ENCODE measurements at places on chromosomes 1 and 21. TPM values are rescaled to one million over a fixed set of nuclear protein-coding genes. Genes with fewer than 3 reads are reported as not detected.

FMOD gene
- 9.6 TPM for total RNA-seq

DNA sequence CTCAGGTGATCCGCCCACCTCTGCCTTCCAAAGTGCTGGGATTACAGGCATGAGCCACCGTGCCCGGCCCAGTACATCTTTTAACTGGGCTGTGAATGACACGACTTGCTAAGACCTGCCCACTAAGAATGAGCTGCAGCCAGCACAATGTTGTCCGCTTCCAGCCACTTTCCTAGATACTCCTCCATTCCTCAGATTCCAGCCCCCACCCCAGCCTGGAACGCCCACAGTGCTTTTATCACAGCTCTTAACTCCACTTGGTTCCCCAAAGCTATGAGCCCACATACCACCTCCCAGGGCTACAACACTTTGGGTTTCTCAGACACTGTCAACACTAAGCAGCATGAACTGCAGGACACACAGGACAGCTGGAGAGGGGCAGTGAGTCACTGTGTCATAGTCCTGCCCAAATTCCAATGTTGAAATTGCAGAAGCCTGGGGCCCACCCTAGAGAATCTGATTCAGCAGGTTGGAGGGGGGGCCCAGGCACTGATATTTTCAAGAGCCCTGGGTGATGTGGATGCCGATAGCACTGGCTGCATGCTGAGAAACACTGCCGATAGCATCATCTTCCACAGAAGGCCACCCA is 58.0 kb downstream of the ACBD3 start:
- no peak overlapping the region for H3K27ac ChIP-seq
- H3K36me3 ChIP-seq: no peaks in the 10 kb centered on the region
- peaks cover 7% of the 10 kb centered on the region for H3K27me3 ChIP-seq
- DNase-seq: no peak
- no peak overlapping the region for H3K4me3 ChIP-seq

- no peaks in the 10 kb centered on the region for H3K27me3 ChIP-seq
- DNase-seq: no peak
- no peak overlapping the region for H3K4me3 ChIP-seq
- H3K36me3 ChIP-seq: peaks cover 26% of the 10 kb centered on the region
- H3K4me1 ChIP-seq: peaks cover 22% of the 10 kb centered on the region
These were observed 39.9 kb downstream of the SERBP1 start for GRCh38 chr1:67390041-67390887.

DNA sequence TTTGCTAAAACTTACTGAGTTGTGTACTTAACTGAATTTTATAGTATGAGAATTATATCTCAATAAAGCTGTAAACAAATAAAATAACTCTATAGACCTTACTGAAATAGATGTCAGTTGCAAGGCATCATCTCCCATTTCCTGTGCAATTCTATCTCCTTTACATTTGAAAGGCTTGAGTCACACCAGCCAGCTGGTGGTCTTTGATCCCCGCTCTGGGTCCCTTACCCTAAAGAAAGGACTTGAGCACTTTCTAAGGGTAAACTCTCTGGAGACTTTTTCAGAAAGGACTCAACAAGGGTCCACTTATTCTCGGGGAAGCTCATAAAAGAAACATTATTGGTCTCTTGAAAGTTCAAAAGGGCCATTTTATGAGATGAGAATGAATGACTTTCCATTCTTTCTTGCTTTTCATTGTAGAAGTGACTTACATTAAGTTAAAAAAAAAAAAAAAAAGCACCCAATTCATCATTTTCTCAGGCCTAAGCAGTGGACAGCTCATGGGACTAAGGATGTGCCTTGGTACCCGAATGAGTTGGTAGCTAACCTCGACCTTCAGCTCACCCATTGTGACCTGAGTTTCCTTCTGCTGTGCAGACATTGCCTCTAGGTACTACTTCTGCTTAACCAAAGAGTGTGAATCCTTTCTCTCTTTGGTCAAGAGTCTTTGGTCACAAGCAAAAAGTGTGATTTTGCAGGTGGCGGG is 147.0 kb upstream of the COA6 start:
- DNase-seq: no peak
- H3K27me3 ChIP-seq: no peaks in the 10 kb centered on the region
- no peaks in the 10 kb centered on the region for H3K36me3 ChIP-seq
- no peaks in the 10 kb centered on the region for H3K4me1 ChIP-seq

GRCh38 chr1:107748531-107748930 is 216.4 kb downstream of the VAV3 start:
- H3K27me3 ChIP-seq: no peaks in the 10 kb centered on the region
- no peak for DNase-seq
- H3K4me3 ChIP-seq: no peak overlapping the region
- H3K27ac ChIP-seq: no peak overlapping the region

GRCh38 chr1:20099533-20099932 is 19.8 kb downstream of the PLA2G2D start:
- H3K27ac ChIP-seq: no peak overlapping the region
- H3K4me3 ChIP-seq: no peak overlapping the region
- H3K27me3 ChIP-seq: no peaks in the 10 kb centered on the region
- no peaks in the 10 kb centered on the region for H3K4me1 ChIP-seq

- no peak for DNase-seq
- no peak overlapping the region for H3K27ac ChIP-seq
- no peak overlapping the region for H3K4me3 ChIP-seq
- no peaks in the 10 kb centered on the region for H3K36me3 ChIP-seq
These were observed 67.4 kb downstream of the KCNJ6 start for GRCh38 chr21:37848721-37849490.
